Stomach (tissue), 19 donors: ENCODE measurements at places on chromosomes 12 and 14. TPM values are rescaled to one million over a fixed set of nuclear protein-coding genes. Genes with fewer than 3 reads are reported as not detected.
A peak's percentile ranks its signal among the peaks of the same experiment; 100 is the strongest.

NCOR2 gene
- total RNA-seq, result 119 TPM

RPS6KA5 gene
- total RNA-seq, result 16.5 TPM

FGF23 gene
- not detected for total RNA-seq

GPR162 gene
- total RNA-seq, result 5.3 TPM

P2RX2 gene
- not detected for total RNA-seq

GUCY2C gene
- total RNA-seq, result 31.0 TPM

CACNA1C gene
- 55.8 TPM for total RNA-seq

CGRRF1 gene
- total RNA-seq, result 19.1 TPM

NRXN3 gene
- total RNA-seq, result 16.9 TPM

PPP4R4 gene
- total RNA-seq, result 1.2 TPM

LLPH gene
- 9.8 TPM for total RNA-seq

SOX5 gene
- total RNA-seq, result 15.2 TPM

- no peaks in the 10 kb centered on the region for H3K36me3 ChIP-seq
- no peak overlapping the region for H3K27ac ChIP-seq
- H3K4me3 ChIP-seq, result no peak overlapping the region
- H3K27me3 ChIP-seq, result no peaks in the 10 kb centered on the region
- no peak for DNase-seq
Observed at GRCh38 chr12:77592836-77593235, 237.9 kb upstream of the NAV3 start.

- H3K4me3 ChIP-seq, result no peak overlapping the region
- no peak for DNase-seq
- H3K27ac ChIP-seq, result no peak overlapping the region
- no peaks in the 10 kb centered on the region for H3K27me3 ChIP-seq
- H3K4me1 ChIP-seq, result no peaks in the 10 kb centered on the region
- H3K36me3 ChIP-seq, result no peaks in the 10 kb centered on the region
Observed at GRCh38 chr14:46444666-46445065, 206.9 kb downstream of the RPL10L start.

GRCh38 chr14:43183916-43184315 is 1323.2 kb downstream of the FSCB start:
- no peaks in the 10 kb centered on the region for H3K27me3 ChIP-seq
- no peak overlapping the region for H3K4me3 ChIP-seq
- no peak for DNase-seq
- no peaks in the 10 kb centered on the region for H3K36me3 ChIP-seq
- H3K4me1 ChIP-seq, result no peaks in the 10 kb centered on the region

DNA sequence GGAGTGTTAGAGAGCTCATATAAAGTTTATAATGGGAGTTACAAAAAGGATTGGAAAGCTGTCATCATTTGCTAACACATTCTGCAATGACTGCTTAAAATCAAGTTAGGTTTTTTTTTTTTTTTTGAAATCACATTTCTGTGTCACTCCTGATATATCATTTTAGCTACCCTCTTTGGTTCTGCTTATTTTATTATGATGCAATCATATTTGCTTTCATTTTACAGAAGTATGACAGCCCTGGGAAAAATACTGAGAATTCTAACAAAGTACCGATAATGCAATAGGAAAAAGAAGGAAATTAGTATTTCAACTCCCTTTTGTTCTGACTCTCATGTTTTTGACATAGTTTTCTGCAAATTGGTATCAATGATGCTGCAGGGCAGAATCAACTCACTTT is 71.6 kb upstream of the MDGA2 start:
- no peaks in the 10 kb centered on the region for H3K4me1 ChIP-seq
- no peak for DNase-seq
- H3K36me3 ChIP-seq, result no peaks in the 10 kb centered on the region
- no peaks in the 10 kb centered on the region for H3K27me3 ChIP-seq

DNA sequence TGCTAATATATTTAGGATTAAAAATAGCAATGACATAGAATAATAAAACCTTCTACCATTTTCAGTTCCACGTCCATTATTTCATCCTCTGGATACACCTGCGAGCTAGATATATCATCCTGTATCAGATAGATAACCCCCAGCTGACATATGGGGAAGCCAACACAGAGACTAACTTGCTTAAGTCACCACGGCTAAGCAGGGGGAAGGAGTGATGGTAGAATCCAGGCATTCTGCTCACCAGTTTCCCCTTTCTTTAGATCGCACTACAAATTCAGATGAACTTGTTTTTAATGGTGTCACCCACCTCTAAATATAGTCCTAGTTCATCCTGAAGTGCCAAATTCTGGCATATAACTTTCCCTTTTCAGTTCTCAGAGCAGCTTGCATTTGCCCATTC is 110.1 kb downstream of the TXNDC16 start:
- DNase-seq, result no peak
- no peak overlapping the region for H3K4me3 ChIP-seq
- H3K27ac ChIP-seq, result no peak overlapping the region
- peaks cover 36% of the 10 kb centered on the region for H3K36me3 ChIP-seq
- H3K27me3 ChIP-seq, result no peaks in the 10 kb centered on the region

DNA sequence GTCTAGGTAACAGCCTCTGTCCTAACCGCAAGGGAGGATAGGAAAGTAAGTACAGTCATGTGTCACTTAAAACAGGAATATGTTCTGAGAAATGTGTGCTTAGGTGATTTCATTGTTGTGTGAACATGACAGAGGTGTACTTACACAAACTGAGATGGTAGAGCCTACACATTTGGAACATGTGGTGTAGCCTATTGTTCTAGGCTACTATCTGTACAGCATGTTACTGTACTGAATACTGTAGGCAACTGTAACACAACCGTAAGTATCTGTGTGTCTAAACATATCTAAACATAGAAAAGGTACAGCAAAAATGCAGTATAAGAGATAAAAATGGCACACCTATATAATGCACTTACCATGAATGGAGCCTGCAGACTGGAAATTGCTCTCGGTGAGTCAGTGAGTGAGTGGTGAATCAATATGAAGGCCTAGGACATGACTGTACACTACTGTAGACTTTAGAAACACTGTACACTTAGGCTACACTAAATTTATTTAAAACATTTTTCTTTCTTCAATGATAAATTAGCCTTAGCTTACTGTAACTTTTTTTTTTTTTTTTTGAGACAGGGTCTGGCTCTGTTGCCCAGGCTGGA is 13.2 kb upstream of the MDM2 start:
- no peaks in the 10 kb centered on the region for H3K27me3 ChIP-seq
- DNase-seq, result no peak
- no peak overlapping the region for H3K27ac ChIP-seq
- H3K4me3 ChIP-seq, result no peak overlapping the region
- H3K4me1 ChIP-seq, result no peaks in the 10 kb centered on the region
- H3K36me3 ChIP-seq, result no peaks in the 10 kb centered on the region

DNA sequence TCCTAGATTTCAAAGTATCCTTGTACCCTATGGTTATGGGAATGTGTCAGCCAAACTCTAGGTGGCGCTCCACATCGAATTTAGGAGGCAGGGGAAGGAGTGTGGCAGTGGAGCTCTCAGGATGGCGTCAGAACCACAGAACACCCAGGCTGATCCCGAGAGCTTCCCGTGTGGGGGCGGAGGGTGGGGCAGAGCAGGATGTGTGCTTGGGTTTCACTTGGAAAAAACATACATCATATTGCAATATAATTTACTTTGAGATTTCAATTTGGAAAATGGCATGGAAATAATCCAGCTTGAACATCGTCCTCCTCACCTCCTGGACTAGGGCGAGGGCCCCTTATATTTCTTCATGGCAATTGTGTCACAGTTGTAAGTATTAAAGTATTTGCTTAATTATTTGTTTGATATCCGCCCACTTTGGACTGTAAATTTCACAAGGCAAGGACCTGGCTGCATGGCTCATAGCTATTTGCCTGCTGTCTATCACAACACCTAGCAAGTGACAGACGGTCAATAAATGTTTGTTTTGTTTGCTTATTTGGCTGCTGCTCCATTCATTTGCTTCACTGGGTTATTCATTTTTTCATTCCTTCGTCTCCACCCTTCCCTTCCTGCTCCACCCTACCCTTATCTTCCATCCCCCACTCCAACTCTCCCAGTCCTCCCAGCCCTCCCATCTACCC is 221.5 kb upstream of the HMGA2 start:
- H3K27ac ChIP-seq, result peak overlapping the region; percentile 40
- peak; percentile 93 for DNase-seq
- peaks cover 23% of the 10 kb centered on the region for H3K4me1 ChIP-seq
- H3K36me3 ChIP-seq, result no peaks in the 10 kb centered on the region
- H3K4me3 ChIP-seq, result peak overlapping the region; percentile 5

DNA sequence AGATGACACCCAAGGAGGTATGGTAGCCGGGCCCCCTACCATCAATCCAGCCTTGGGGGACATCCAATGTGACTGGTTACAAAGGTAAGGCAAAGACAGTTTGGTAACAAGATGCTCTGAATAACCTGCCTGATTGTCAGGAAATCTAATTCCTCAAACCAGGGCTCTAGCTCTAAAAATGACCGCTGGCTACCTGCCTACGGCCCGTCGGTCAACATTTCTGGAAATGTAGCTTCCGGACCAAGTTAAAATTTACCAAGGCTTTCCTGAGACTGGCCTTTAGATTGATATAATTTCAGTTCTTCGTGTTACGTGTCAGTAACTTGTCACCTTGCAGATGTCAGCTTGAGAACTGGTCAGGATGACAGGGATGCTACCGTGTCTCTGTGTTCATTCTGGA is 34.2 kb upstream of the FOXN3 start:
- no peaks in the 10 kb centered on the region for H3K36me3 ChIP-seq
- no peak overlapping the region for H3K27ac ChIP-seq
- no peaks in the 10 kb centered on the region for H3K27me3 ChIP-seq
- no peak overlapping the region for H3K4me3 ChIP-seq

DNA sequence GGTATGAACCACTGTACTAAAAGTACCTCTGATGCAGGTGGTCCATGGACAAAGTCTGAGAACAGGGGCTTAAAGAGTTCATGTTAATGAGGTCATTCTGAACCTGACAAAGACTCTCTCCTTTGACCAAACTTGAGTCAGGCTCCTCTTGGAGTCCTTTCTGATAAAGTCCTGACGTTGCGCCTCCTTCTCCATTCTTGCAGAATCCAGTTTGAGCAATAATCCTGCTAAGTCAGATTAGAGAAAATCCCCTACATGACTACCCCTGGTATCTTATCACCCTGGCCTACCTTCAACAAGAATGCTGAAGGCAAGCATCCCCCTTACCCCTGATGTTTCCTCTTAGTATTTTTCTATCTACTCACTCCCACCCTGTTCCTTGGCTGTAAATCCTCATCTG is 46.0 kb upstream of the ISM2 start:
- H3K36me3 ChIP-seq, result peaks cover 66% of the 10 kb centered on the region
- H3K4me1 ChIP-seq, result peaks cover 32% of the 10 kb centered on the region
- DNase-seq, result no peak
- no peak overlapping the region for H3K27ac ChIP-seq
- no peaks in the 10 kb centered on the region for H3K27me3 ChIP-seq
- H3K4me3 ChIP-seq, result no peak overlapping the region

DNA sequence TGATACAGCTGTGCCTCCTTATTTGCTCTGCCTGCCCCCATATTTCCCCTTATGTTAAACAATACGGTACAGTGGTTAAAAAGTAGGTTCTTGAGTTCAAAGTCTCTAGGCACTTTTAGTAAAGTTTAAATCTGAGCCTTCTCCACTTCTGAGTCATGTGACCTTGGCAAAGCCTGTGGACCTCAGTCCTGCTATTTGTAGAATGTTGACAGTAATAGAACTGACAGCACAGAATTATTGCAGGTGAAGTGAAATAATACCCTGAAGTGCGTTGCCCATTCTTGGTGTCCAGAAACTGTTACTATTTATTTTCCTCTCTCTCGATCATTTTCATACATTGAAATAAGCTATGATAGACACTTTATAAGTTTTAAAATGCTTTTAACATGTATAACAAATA is 499.7 kb downstream of the EGLN3 start:
- no peaks in the 10 kb centered on the region for H3K27me3 ChIP-seq
- H3K4me1 ChIP-seq, result no peaks in the 10 kb centered on the region
- H3K27ac ChIP-seq, result no peak overlapping the region
- H3K4me3 ChIP-seq, result no peak overlapping the region

DNA sequence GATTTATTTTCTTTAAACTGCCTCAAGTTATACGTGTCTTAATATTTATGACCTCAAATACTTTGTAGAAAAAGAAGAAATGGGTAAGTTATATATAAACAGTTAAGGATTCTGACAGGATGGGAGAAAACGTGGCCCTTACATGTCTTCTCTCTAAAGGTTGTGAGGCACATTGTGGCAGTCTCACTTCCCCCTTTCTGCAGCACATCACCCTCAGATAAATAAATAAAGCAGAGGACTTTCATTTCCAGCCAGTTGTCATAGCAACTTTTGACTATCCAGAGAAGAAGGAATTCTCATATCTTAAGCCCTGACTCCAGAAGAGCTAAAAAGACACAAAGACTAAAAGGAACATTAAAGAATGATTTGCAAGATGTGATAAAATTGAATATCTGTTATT is 28.8 kb upstream of the CEP83 start:
- H3K4me1 ChIP-seq, result no peaks in the 10 kb centered on the region
- peak; percentile 40 for DNase-seq
- no peaks in the 10 kb centered on the region for H3K27me3 ChIP-seq
- no peak overlapping the region for H3K27ac ChIP-seq
- H3K4me3 ChIP-seq, result no peak overlapping the region

DNA sequence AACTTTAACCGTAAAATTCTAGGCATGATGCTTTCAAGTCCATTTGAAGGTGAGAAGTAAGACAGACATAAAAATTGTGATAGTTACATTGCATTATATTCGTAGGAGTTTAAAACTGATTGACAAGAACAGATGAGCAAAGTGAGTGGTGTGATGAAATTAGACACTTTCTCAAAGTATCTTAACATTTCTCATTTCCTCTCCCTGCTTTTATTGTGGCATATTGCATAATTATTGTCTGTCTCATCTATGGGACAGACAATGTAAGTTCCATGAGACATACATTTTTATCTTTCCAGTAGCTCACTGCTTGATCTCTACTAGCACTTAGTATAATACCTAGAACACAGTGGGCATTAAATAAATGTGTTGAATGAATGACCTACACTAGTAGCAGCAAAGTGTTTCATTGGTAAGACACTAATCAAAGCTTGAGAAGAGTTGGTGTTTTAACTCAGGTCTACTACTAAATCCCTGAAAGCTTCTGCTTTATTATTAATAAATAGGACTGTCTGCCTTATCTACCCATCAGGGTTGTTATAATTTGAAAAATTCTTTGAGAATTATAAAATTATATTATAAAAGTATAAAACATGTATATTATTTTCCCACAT is 19.0 kb downstream of the A2M start:
- H3K27ac ChIP-seq, result no peak overlapping the region
- peaks cover 90% of the 10 kb centered on the region for H3K36me3 ChIP-seq
- no peaks in the 10 kb centered on the region for H3K4me1 ChIP-seq
- DNase-seq, result no peak
- no peaks in the 10 kb centered on the region for H3K27me3 ChIP-seq
